ENCODE measurements at places on chromosomes 5 and 9.

- no peak for DNase-seq
Measured at GRCh38 chr5:43016217-43016779, 23.8 kb downstream of the ANXA2R start.

GRCh38 chr9:125989090-125989501 is 241.9 kb downstream of the PBX3 start:
- DNase-seq = no peak

GRCh38 chr9:135129137-135129695 is 41.7 kb downstream of the OLFM1 start:
- DNase-seq = no peak

GRCh38 chr9:34386656-34387055 is 10.0 kb upstream of the MYORG start:
- no peak for DNase-seq

GRCh38 chr9:125356032-125356431 is 94.4 kb downstream of the GAPVD1 start:
- no peak for DNase-seq

GRCh38 chr9:121322037-121322736 is 47.9 kb downstream of the STOM start:
- no peak for DNase-seq

DNA sequence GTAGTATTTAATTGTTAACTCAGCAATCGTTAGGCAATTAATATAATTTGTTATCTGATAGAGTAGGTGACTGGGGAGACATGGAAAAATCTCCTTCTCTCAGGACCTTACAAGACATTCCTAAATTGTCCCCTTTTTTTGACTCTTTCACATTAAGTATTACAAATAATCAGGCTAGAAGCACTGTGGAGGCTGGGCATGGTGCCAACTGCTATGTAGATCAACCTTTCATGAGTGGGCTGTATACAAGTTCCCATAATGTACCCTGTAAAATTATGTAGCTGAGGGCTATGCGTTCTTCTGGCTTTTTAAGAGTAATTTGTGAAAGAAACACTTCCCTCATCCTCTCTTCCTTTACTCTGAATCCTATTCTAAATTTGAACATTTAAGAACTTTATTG is 140.2 kb downstream of the NFIB start:
- no peak for DNase-seq

DNA sequence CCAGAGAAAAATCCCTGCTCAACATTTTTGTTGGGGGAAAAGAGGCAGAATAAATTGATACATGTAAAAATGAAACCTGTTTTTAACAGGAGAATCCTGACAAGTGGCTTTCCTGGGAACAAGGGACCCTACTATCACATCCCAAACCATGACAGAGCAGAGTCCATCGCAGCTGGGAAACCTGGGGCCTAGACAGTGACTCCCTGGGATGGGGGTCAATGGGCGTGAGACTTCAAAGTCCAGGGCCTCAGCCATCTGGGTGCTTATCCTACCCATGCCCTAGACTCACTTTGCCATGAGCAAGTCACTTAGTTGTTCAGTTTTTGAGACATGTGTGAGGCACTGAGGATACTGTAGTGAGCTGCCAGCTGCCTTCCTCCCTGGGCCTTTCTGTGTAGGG is 5.7 kb downstream of the TCOF1 start:
- no peak for DNase-seq

- no peak for DNase-seq
Measured at GRCh38 chr5:64789457-64789856, 20.7 kb downstream of the CWC27 start.

GRCh38 chr5:132469380-132470009 is 21.1 kb downstream of the IRF1 start:
- DNase-seq = no peak

DNA sequence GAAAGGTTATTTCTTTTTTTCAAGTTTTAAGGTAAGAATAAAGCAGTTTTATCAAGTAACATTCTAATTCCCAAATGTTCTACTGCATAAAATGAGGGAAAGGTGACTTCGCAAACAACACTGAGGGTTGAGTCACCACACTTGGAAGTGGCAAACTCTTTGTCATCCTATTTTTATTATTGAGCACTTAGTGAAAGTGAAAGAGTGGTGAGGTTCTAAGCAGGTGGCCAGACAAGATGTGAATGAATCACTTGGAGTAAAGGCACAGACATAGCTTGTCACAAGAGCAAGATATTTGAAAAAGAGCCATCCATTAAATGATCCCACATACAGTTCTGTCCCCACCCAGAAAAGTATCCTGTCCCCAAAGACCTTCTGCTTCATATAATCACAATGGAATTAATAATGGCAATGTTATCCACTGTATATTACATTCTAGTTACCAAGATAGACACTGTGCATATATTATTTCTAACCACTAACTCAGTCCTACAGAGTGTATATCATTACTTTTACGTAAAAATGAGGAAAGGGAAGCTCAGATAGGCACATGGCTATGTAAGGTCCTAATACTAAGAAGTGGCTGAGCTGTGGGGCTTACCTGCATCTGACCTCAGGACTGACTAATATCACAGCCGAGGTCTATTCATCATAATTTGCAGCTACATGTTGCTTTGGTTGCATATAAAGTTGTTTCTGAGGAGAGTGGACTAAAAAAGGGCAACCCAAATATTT is 730.4 kb upstream of the MEF2C start:
- DNase-seq = no peak

GRCh38 chr9:36080519-36080918 is 43.8 kb downstream of the RECK start:
- DNase-seq = no peak

GRCh38 chr9:113309204-113309813 is 6.1 kb upstream of the RNF183 start:
- no peak for DNase-seq

DNA sequence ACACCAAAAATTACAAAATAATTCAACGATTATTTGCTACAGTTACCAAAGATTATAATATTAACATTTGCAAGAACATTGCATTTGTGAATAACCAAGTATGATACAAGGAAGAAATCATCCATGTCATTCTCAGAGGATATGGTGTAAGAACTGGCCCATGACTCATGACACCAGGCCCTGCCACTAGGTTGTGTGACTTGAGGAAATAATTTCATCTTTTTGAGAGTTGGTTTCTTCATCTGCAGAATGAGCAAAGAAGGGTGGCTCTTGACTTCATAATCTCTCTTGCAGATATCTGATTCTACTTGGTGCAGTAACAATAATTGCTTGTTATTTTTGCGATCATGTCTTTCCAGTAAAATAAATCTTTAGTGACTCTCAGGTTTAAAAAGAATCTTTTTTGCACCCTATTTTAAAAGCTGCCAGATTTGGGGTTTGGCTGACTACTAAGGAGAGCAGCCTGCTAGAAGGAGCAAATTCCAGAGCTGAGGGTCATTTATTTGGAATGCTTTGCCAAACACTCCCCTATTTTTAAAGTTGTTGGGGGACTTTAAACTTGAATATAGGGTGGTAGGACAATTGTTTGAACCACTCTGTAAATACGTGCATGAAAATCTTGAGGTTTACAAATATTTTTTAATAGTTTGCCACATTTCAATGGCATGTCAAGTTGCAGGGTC is 23.5 kb downstream of the ITGA1 start:
- no peak for DNase-seq

- no peak for DNase-seq
Measured at GRCh38 chr5:141734501-141735229, 52.6 kb upstream of the ARAP3 start.

Measured in naive thymus-derived CD4-positive, alpha-beta T cell (primary cell).